ENCODE measurements at places on chromosomes 2 and 18.

DNA sequence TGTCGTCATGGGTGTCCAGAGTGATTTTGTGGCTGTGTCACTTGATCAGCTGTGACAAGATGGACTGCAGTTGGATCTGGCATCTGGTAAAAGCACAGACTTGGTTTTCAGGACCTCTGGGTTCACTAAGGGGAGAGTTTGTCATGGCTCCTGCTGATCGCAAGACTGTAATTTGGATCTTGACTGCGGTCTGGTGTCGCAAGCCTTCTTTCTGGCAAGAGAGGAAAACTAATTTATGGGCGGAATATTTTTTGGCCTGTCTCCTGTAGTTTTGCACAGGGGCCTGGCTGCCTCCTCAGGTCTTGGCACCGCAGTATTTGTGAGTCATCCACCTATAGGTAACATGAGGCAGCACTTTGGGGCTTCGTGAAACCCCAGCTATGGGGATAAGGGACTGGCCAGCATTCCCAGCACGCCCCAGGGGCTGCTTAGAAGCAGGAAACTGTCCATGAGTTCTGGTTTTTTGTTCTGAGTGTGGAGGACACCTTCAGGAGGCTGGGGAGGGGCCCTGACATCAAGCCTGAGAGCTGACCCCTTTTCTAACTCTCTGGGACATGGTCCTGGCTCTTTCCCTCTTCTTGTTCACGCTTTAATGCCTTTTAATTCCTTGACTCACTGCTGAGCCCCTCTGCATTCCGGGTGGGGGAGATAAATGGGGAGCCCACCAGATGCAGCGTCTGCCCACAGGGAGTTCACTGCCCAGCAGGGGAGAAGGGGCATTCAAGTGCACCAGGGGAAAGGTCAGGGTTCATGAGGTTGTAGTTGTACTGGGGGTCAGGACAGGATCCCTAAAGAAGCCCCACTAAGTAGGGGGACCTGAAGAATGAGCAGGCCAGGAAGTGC lies 12.2 kb downstream of the SH3BP4 start:
- no peak for DNase-seq

DNA sequence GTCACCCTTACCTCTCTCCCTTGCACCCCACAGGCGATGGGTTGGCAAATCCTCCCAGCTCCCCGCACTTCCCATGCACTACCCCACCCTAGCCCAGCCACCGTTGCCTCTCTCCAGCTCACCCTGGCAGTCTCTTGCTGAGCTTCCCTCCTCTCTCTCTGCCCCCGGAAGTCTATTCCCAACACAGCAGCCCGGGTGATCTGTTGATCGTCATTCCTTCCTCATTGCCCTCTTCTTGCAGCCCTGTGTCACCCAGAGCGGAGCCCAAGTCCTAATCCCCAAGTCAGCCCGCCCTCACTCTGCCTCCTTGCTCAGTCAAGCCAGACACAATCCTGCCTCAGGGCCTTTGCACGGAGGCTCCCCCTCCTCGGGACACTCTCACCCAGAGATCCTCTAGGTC lies 55.2 kb downstream of the CIB4 start:
- no peak for DNase-seq

GRCh38 chr2:119838179-119838578 lies 78.5 kb downstream of the PTPN4 start:
- DNase-seq, result no peak

GRCh38 chr2:113877711-113878598 lies 11.9 kb upstream of the ACTR3 start:
- DNase-seq, result no peak

GRCh38 chr2:86308356-86308755 lies 29.1 kb downstream of the REEP1 start:
- no peak for DNase-seq

GRCh38 chr18:63210521-63210920 lies 109.0 kb downstream of the BCL2 start:
- DNase-seq, result no peak

DNA sequence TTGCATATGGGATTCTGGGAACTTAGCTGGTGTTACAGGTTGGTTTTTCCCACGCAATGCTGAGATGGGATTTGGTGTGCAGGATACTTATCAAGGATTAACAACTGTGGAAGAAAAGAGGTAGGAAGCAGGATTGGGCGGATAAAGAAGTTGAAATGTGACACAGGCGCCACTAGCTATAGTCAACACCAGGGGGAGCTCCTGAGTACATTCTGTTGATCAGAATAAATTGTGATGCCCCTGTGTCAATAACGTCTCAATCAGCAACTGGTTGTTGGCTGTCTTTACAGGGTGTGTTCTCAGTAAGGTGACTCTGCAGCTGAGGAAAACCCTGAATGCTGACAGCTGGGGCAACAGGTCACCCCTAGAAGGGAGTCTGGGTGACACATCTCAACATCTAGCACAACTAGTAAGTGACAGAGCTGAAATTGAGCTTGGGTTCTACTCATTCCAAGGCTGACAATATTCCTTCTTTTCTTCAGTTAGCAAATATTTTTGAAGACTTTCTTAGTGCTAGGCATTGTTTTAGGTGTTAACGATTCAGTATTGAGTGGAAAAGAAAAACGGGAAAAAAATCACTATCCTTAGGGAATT lies 143.0 kb downstream of the ARL6IP6 start:
- no peak for DNase-seq

DNA sequence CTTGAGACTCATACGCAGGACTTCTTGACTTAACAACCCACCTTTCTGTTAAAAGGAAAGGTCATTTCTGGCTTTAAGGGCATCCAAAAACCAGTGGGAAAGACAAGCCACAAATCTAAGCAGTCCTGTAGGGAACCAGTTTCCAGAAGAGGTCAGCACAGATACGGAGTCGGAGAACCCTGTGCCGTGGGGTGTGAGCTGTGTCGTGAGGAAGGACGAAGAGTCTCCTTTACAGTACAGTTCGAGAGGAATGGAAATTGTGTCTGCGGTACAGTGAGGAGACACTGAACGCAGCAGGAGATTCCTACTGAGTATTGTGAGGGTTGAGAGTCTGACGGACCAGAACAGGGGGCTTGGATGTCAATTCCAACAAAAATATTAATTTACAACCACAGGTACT lies 17.7 kb downstream of the SLC30A3 start:
- no peak for DNase-seq

GRCh38 chr2:171858397-171858958 lies 35.6 kb downstream of the SLC25A12 start:
- DNase-seq, result no peak

- no peak for DNase-seq
These were observed 663.9 kb upstream of the CHAC2 start for GRCh38 chr2:53103679-53104078.

GRCh38 chr2:230955163-230955737 lies 30.2 kb upstream of the GPR55 start:
- DNase-seq, result no peak

DNA sequence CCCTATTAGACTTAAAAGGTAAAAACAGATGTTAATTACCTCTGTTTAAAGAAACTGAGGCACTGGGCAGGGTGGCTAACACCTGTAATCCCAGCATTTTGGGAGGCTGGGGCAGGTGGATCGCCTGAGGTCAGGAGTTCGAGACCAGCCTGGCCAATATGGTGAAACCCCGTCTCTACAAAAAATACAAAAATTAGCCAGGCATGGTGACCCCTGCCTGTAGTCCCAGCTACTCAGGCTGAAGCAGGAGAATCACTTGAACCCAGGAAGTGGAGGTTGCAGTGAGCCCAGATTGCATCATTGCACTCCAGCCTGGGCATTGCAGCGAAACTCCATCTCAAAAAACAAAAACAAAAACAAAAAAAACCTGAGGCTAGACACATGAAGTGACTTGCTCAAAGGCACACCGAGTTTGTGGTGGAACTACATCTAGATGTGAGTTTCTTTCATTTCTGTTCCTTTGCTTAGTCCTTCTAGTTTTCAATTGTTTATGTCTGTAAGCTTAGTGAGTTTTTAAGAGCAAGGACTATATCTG lies 40.7 kb downstream of the SLC4A1AP start:
- no peak for DNase-seq

DNA sequence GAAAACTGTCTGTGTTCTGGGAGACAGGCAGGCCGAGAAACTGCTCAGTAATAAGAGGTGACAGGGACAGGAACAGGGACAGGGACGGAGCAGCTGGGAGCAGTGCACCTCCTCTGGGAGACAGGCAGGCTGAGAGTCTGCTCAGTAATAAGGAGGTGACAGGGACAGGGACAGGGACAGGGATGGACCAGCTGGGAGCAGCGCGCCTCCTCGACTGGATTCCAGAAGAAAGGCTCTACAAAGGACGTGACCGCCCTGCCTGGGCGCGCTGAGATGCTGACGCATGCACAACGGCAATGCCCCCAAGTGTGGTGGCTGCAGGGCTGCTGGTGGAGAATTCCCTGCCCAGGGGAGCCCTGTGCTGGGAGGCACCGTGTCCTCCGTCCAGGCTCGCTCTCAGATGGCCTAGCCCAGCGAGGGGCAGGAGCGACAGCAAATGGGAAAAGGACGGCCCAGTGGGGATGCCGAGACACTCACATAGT lies 44.2 kb upstream of the PXDN start:
- no peak for DNase-seq

DNA sequence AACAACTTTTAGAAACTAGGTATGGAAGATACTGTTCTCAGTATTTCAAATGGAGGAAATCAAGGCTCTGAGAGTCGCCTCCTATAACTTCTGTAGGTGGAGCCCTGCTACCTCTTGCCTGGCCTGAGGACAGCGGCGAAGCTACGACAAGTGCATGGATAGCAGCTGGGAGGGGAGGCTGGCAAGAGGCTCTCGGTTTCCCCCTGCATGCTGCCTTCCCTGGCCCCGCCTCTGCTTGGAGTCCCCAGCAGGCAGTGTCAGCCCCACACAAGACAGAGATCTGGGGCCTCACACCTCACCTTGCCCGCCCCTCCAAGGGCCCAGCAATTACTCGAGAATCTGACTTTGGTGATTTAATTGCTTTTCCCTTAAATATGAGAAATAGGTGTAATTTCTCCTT lies 107.6 kb upstream of the POU3F3 start:
- DNase-seq, result no peak

DNA sequence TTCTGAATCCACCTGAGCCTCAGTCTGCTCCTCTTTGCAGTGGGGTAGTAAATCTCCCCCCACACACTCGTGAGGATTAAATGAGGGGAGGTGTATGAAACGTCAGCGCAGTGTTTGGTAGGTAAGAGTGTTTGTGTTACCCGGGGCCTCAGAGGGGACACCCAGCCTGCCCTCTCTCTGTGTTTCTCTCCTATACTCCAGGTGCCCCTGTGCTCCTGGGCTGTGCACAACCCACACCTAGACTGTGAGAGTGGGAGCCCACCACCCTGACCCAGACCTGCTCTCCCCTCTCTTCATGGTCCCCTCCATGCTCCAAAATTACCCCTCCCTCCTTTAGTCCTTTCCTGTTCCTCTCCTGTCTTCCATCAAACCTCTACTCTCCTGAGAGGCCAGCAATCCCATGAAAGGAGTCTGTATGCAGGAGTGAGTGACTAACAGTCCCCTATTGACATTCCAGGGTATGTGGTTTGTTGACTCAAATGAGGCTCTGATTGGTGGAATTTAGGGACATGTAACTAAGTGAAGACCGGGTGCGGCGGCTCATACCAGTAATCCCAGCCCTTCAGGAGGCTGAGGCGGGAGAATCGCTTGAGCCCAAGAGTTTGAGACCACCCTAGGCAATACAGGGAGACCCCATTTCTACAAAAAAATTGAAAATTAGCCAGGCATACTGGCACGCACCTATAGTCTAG lies 10.4 kb downstream of the CIB4 start:
- no peak for DNase-seq

DNA sequence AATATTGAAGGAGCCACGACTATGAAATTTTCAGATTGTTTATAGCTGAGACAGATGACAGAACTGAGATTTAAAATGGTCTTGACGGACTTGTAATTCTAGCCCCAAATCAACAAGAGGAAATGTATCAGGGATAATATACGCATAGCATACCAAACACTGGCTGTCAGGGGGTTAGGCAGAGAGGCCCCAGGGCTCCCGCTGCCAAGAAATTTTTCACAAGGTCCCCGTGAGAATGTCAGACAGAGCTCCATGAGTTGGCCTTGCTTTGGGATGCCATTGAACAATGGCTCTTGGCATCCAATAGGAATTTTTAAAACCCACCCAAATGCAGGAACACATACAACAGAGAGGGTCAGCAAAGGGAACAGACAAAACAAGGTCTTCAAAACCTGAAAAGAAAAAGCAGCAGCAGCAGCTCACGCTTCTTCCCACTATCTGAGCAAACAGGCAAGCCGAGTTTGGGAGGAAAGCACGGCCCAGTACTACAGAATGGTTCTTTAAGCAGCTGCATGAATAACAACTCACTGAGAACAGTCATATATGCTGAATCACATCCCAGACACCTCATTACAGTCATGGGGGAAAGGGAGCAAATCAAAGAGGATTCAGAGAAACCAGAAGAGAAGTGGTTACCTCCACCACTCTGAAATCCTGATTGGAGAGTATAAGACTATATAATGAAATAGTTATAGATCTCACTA lies 445.6 kb downstream of the RND3 start:
- DNase-seq, result no peak

DNA sequence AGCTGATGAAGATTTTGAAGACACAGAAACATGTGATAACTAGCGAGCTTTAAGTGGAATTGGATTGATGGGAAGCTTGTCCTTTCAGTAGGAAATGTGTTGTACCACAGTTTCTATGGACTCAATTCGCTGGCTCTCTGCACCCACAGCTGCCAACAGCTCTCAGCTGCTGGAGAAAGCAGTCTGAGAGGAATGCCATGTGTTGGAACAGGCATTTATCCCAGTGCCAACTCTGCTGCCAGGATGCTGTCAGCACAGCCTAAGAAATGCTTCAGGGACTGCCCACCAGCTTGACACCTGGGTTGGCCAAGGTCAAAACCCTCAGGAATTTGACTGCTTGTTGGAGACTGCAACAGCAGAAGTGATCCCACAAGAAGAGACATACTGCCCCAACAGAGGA lies 193.0 kb upstream of the THSD7B start:
- no peak for DNase-seq

Data from bone marrow (tissue), 2 donors.